ENCODE measurements at places on chromosomes 3 and 15. TPM values are rescaled to one million over a fixed set of nuclear protein-coding genes. Genes with fewer than 3 reads are reported as not detected.

Gene CDC25A
- total RNA-seq: 2.3 TPM

Gene CSTA
- 1.3 TPM for total RNA-seq

Gene GOLGA6L4
- total RNA-seq: 0.16 TPM

Gene IL17RE
- total RNA-seq: 0.54 TPM

Gene CYP8B1
- total RNA-seq: not detected

Gene SCG5
- total RNA-seq: 2.6 TPM

Gene SORD
- total RNA-seq: 9.1 TPM

Gene RASL12
- 3.1 TPM for total RNA-seq

Gene FAM174B
- 1.6 TPM for total RNA-seq

Gene SEMA6D
- total RNA-seq: 2.3 TPM

Gene EFCC1
- not detected for total RNA-seq

Gene ENTPD3
- total RNA-seq: not detected

All from cardiac atrium fibroblast (primary cell).